Fibroblast of the aortic adventitia (primary cell): ENCODE measurements at places on chromosomes 12 and 14. TPM values are rescaled to one million over a fixed set of nuclear protein-coding genes. Genes with fewer than 3 reads are reported as not detected.

Gene LMNTD1
- total RNA-seq: 1.3 TPM in 1 of 2 replicates, not detected in the other

Gene INHBC
- total RNA-seq: not detected in 2 replicates

Gene RBM19
- 17.1 and 22.6 TPM in 2 replicates for total RNA-seq

Gene LGR5
- total RNA-seq: 7.8 TPM in 1 of 2 replicates, not detected in the other

Gene NINJ2
- 0.45 TPM in 1 of 2 replicates, not detected in the other for total RNA-seq

Gene TDRD9
- 0.45 and 4.5 TPM in 2 replicates for total RNA-seq

Gene HOXC12
- total RNA-seq: not detected in 2 replicates

Gene TMEM132D
- not detected in 2 replicates for total RNA-seq

Gene BRAP
- 18.3 and 28.5 TPM in 2 replicates for total RNA-seq

GRCh38 chr12:44999355-44999754 is 51.5 kb downstream of the DBX2 start:
- no peak for DNase-seq

- no peak for DNase-seq
These were observed 38.1 kb downstream of the HNRNPC start for GRCh38 chr14:21231020-21231652.

DNA sequence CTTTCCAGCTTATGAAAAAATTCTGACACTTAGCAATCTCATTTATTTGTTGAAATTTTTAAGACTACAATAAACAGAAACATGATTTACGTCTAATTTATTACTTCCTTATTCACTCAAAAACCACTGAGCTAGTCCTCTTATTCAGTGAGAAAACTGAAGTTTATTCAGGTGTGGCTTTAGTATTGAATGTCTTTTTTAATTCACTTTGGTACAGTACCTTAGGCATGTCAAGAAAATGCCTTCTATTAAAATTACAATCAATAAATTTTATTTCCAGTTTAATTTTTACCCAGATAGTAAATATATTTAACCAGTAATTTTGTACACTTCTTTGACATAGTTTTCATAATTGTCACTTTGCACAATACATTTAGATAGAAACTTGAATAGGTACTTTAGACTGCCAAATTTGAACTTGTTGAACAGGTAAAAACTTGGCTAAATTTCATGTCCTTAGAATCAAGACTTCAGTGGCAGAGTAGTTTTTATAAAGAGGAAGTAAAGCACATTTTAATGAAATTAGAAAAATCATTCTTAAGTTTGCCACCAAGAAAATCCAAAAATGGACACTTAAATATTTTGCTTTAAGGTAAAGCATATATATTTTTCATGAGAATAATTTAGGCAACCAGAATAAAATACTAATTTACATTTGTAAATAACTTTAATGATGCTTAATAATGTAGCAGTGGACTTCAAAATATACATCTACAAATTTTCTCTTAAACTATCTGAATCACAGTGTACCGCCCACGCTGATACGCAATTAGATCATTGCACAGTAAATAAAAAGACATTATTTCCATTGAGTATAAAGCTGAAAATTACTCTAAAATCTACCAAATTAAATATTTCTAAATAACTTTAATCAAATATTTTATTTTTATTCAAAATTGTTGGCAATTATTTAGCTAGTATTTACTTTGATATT is 159.1 kb downstream of the RASSF9 start:
- no peak for DNase-seq

GRCh38 chr14:71380271-71380670 is 473.0 kb downstream of the PCNX1 start:
- peak; percentile 89 for DNase-seq

DNA sequence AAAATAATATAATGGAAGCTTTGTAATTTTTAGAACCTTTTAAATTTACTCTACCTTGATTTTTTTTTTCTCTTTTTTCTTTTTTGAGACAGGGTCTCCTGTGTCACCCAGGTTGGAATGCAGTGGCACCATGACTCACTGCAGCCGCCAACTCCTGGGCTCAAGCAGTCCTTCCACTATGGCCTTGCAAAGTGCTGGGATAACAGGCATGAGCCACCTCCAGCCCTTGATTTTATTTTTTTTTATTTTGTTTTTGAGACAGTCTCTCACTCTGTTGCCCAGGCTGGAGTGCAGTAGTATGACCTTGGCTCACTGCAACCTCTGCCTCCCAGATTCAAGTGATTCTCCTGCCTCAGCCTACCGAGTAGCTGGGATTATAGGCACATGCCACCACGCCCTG is 65.3 kb upstream of the TRAF3 start:
- no peak for DNase-seq

- DNase-seq: no peak
These were observed 17.9 kb upstream of the CCDC85C start for GRCh38 chr14:99621948-99622347.

GRCh38 chr12:102781117-102781516 is 135.9 kb downstream of the PAH start:
- DNase-seq: no peak

- no peak for DNase-seq
These were observed 70.7 kb upstream of the GALNT9 start for GRCh38 chr12:132400011-132400641.

- DNase-seq: no peak
These were observed 137.4 kb downstream of the AEBP2 start for GRCh38 chr12:19576506-19577280.

DNA sequence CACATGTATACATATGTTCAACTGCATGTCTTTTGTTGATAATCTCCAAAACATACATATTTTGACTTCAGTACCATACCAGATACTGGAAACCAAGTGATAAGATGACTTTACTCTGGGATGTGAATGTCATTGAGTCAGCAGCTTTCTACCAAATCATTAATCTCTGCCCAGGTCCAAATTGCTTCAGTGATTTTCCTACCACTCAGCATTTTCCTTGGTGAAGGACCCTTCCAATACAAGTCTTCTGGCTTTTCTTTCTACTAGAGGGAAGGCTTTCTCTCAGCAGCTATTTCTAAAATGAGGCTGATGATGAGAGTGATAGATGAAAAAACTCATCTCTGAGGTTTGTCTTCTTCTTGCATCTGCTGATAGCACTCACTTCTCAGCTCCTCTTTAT is 1008.5 kb downstream of the NRXN3 start:
- DNase-seq: no peak

GRCh38 chr12:89450907-89451306 is 73.7 kb downstream of the GALNT4 start:
- DNase-seq: peak; percentile 80

- no peak for DNase-seq
These were observed at the start of gene AMN for GRCh38 chr14:102922490-102923200. Gene AMN, plus strand, starts transcription at chr14:102922663. Its CDS starts 26 bp downstream, at chr14:102922689.

DNA sequence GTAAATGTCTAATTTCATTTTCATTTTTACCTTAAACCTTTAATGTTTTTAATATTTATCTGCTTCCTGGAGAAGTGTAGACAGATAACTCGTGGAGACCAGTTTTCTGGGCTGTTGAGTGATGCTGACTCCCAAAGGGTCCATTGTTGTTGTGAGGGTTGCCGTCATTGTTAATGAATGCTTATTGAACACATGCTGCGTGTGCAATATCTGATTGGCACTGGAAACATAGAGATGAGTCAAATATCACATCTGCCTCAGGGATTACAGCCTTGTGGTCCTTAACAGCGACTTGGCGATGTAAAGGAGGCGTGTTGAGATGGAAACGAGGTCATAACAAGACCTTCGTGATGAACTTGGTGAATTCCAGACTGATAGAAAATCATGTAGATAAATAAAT is 85.9 kb downstream of the FBXW8 start:
- DNase-seq: peak; percentile 78

DNA sequence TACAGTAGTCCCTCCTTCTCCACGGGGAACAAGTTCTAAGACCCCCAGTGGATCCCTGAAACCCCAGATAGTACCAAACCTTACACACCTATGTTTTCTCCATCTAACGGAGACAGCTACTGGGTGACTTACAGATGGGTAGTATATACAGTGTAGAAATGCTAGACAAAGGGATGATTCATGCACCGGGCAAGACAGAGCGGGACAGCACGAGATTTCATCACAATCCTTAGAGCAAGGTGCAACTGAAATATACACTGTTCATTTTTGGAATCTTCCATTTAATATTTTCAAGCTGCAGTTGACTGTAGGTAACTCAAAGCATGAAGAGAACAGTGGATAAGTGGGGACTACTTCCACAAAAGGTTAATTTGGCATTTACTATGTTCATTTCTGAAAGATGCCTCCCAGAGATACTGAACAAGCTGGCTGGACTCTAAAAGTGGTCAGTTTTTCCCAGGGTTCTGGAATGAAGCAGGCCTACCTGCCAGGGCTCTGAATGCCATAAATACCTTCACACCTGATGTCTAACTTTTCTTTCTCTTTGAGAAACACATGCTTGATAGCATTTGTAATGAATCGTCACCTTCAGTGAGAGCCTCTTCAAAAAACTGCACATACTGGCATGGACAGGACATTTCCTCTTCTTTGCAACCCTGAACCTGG is 127.7 kb upstream of the FOXN3 start:
- no peak for DNase-seq

GRCh38 chr12:106873983-106874382 is 81.7 kb upstream of the TMEM263 start:
- DNase-seq: no peak
